Tibial artery (tissue), 4 donors: ENCODE measurements at places on chromosomes 1 and 21.

DNA sequence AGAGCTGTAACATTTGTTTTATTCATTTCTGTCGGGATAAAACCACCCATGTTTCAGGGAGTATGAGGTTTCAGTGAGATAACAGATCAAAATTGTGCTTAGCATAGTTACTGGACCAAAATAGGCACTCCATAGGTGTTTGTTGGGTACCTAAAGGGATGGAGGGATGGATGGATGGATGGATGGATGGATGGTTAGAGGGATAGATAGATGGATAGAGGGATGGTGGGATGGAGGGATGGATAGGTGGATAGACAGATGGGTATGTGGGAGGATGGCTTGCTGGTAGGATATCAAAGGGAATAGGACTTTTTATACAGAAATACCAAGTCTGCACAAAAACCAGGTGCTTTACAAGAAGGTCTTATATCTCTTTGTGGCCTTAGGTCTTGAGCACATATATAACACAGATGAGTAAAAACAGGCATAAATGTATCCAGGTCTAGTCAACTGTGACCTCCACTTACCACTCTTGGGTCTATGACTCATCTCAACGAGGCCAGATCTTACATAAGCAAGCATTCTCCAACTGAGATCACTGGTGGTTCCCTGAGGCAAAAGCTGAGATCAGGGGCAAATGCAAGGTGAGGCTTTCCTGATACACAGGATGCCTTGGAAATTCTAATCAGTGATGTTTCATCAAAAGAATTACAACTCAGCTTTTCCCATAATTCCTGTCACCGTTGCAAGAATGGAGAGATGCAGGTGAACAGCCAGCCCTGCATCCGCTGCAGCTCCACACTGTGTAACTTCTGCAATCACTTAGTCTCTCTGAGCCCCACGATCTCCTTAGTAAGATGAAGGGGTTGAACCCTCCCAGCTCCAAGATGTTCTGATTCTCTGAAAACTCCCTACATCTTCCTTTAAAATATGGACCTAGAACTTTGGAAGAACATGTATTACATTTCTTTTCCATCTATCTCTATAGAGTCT lies 32.0 kb downstream of the PTAFR start:
- H3K27me3 ChIP-seq: no peaks in the 10 kb centered on the region
- H3K27ac ChIP-seq: no peak overlapping the region
- no peaks in the 10 kb centered on the region for H3K36me3 ChIP-seq
- DNase-seq: no peak
- H3K4me3 ChIP-seq: no peak overlapping the region
- H3K4me1 ChIP-seq: no peaks in the 10 kb centered on the region

- no peak for DNase-seq
- no peak overlapping the region for H3K4me3 ChIP-seq
- H3K27ac ChIP-seq: no peak overlapping the region
- H3K4me1 ChIP-seq: no peaks in the 10 kb centered on the region
- no peaks in the 10 kb centered on the region for H3K36me3 ChIP-seq
Observed at GRCh38 chr1:46526013-46526690, 25.3 kb downstream of the KNCN start.

DNA sequence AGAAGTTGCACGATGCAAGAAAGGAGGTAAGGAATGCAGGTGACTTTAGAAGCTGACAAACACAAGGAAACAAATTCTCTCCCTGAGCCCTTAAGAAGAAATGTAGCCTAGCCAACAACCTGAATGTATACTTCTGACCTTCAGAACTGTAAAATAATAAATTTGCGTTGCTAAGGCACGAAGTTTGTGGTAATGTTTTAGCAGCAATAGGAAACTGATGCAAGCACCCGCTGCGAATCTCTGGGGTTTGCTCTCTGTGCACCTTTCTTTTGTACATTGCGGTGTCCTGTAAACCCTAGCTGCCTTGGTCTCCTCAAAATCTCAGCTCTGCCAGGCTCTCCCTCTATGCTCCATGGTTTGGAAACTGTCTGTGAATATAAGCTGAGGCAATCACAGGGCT lies 15.1 kb downstream of the CD53 start:
- H3K27me3 ChIP-seq: no peaks in the 10 kb centered on the region
- no peak overlapping the region for H3K4me3 ChIP-seq
- no peak overlapping the region for H3K27ac ChIP-seq
- DNase-seq: no peak
- H3K36me3 ChIP-seq: no peaks in the 10 kb centered on the region

DNA sequence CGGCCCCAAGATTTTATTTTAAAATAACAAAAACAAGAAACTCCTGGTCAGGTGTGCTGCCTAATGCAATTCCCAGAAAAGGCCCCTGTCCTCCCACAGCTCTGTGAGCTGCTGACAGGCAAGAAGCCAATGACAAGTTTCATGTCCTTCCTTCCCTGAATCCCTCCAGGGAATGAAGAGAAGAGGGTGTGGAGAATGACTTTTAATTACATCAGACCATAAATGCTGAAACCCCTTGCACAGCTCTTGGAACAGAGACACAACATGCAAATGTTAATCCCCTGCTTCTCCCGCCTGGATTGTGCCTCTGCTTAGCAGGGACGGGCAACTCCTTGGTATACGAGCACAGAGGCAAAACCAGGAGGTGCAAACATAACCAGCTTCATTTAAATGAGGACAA lies 228.1 kb upstream of the CAMK1G start:
- no peak for DNase-seq
- no peaks in the 10 kb centered on the region for H3K27me3 ChIP-seq
- no peaks in the 10 kb centered on the region for H3K36me3 ChIP-seq
- H3K4me3 ChIP-seq: no peak overlapping the region

DNA sequence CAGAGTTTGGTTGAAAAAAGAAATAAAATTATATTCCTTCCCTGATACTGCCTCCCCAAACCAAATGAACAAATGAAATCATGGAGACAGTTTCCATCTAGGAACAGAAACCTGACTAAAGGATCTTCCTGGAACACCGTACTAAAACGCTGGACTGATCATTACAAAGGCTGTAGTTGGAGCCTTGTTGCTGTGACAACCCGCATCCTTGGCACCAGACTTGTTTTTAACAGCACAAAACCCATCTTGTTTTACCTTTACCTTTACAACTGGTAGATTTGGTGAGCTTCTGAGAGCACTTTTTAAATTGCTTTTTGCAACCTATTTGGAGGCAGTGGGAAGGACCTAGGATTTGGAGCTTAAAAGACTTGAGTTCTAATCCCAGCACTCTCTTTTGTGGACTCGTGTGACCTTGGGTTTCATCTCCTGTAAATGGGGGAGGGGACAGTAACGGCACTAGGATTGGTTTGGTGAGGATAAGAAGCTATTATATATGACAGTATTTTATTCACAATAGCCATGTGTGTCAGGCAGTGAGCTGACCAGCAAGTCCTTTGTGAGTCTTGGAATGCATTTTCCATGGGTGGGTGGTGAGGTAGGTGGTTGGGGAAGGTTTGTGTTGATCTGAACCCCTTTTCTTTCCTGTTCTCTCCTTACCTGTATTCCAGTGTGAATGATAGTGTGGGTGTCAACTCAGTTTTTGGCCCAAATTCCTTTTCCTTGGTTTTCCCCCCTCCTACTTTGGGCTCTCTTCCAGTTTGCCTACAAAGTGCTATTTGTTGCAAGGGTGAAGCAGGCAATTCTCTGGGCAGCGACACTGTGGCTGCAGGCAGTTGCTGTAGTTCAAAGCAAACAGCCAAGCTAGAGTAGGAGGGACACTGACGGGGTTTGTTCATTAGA lies 12.6 kb downstream of the LRRC8D start:
- no peaks in the 10 kb centered on the region for H3K36me3 ChIP-seq
- peaks cover 3% of the 10 kb centered on the region for H3K4me1 ChIP-seq
- no peak overlapping the region for H3K27ac ChIP-seq

GRCh38 chr21:42540396-42540795 lies 26.7 kb downstream of the SLC37A1 start:
- no peak overlapping the region for H3K27ac ChIP-seq
- DNase-seq: peak; percentile 19
- H3K36me3 ChIP-seq: peaks cover 11% of the 10 kb centered on the region
- no peaks in the 10 kb centered on the region for H3K4me1 ChIP-seq
- no peaks in the 10 kb centered on the region for H3K27me3 ChIP-seq

- H3K4me3 ChIP-seq: no peak overlapping the region
- DNase-seq: no peak
- H3K4me1 ChIP-seq: no peaks in the 10 kb centered on the region
- H3K27me3 ChIP-seq: no peaks in the 10 kb centered on the region
- H3K36me3 ChIP-seq: no peaks in the 10 kb centered on the region
Observed at GRCh38 chr1:98406352-98407088, 255.0 kb upstream of the SNX7 start.

DNA sequence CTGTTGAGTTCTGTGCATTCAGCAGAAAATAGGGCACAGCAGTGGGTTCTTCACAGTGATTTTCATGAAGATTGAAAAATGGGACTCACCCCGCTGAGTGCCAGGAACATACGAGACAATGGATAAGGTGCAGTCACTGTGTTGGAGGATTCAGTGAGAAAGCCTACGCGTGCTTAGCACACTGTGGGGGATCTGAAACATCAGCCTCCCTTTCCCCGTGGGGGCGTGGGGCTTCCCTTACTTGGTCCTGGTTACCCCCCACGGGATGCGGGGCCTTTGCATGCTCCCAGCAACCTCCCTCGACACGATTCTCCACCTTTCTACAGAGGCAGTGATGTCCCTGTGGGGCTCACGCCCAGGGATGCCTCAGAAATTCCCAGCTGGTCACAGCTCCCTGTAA lies 252.2 kb upstream of the C1orf174 start:
- H3K4me1 ChIP-seq: no peaks in the 10 kb centered on the region
- no peak overlapping the region for H3K27ac ChIP-seq

- no peaks in the 10 kb centered on the region for H3K36me3 ChIP-seq
- H3K4me1 ChIP-seq: no peaks in the 10 kb centered on the region
- no peaks in the 10 kb centered on the region for H3K27me3 ChIP-seq
- no peak overlapping the region for H3K27ac ChIP-seq
Observed at GRCh38 chr1:28112388-28113241, 24.2 kb upstream of the EYA3 start.

DNA sequence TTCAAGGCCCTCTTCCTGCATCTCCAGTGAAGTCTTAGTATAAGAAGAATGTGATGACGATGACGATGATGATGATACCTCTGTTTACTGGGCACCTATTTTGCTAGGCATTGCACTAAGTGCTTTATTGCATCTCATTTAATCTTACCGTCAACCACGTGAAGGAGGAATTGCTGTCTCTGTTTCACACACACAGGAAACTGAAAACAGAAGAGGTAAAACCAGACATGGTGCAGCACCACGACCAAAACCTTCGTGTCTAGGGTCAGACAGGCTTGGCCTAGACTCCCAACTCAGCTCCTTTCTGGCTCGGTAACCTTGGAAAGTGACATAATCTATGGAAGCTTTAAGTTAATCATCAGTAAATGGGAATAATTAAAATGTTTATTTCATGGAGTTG lies 20.7 kb upstream of the KCNA2 start:
- no peaks in the 10 kb centered on the region for H3K36me3 ChIP-seq
- H3K4me1 ChIP-seq: no peaks in the 10 kb centered on the region
- peaks cover 2% of the 10 kb centered on the region for H3K27me3 ChIP-seq
- no peak overlapping the region for H3K4me3 ChIP-seq

- no peaks in the 10 kb centered on the region for H3K4me1 ChIP-seq
- no peak overlapping the region for H3K27ac ChIP-seq
- no peaks in the 10 kb centered on the region for H3K36me3 ChIP-seq
Observed at GRCh38 chr21:38273745-38274542, 17.2 kb downstream of the KCNJ15 start.

DNA sequence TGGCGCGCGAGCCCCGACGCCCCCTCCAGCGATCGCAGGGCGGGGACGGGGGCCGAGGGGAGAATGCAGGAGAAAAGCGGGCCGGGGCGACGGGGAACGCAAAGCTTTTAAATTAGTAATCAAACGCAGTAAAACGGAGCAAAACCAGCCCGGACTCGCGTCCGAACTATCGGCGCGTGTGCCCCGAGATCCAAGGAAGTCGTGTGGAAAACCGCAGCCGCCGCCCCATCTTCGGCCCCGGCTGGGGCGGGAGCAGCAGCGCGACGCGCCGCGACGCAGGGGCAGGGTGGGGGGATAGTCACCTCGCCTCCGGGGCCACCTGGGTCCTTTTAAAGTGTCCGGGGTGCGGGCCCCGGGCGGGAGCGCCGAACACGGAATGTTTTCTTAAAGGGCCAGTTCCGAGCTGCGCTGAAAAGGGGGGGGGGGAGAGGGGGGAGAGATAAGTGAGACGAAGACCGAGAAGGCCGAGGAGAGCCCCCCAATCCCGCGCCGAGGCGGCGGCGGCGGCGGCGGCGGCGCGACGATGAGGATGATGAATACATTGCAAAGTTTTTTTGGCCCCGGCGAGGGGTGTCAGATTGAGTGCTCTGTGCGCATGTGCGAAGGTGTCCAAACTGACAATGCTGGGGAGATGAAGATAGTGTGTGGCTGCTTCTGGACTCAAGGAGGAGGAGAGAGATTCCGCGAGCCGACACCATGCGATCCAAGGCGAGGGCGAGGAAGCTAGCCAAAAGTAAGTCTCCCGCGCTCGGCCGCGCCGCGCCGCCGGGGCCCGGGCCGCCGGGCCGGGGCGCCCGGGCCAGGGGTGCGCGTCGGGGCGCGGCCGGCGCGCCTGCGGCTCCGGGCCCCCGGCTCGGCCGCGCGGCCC lies at the start of gene PRDM16:
Gene PRDM16 (plus strand): TSS at position 640 of the 868 bp plus-strand sequence. CDS start 57 bp downstream, at position 697.
- H3K27ac ChIP-seq: peak within 1 kb of the TSS; percentile 98
- peak within 1 kb of the TSS; percentile 92 for H3K4me3 ChIP-seq
- H3K4me1 ChIP-seq: peaks cover 77% of the 10 kb centered on the region

- no peaks in the 10 kb centered on the region for H3K27me3 ChIP-seq
- H3K4me1 ChIP-seq: peaks cover 89% of the 10 kb centered on the region
- peak overlapping the region; percentile 51 for H3K4me3 ChIP-seq
- H3K36me3 ChIP-seq: peaks cover 4% of the 10 kb centered on the region
- H3K27ac ChIP-seq: peak overlapping the region; percentile 99
- DNase-seq: no peak
Observed at GRCh38 chr1:150562446-150563339, 13.5 kb downstream of the ADAMTSL4 start.

DNA sequence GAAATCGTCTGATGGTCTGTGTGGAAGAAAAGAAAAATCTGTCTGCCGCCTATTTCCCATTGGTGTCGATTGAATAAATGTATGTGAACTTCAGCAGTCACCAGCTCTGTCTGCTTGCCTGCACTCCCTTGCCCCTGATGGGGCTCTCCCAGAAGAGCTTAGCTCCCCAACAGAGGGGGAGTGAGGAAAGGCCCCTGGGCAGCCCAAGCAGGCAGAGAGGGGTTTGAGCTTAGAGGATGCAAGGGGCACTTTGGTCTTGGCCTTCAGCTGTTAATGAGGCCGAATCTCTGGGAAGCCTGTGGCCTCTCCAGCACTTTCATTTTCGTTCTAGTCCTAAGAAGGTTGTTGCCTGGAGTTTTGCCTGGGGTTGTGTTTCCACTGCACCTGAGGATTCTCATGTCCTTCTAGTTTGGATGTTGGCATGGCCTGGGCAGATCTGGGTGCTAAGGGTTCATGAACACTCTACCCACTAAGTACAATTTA lies 2.8 kb downstream of the FOXD2 start:
- H3K27ac ChIP-seq: no peak overlapping the region
- DNase-seq: no peak
- H3K36me3 ChIP-seq: no peaks in the 10 kb centered on the region
- H3K4me3 ChIP-seq: no peak overlapping the region

- H3K27me3 ChIP-seq: no peaks in the 10 kb centered on the region
- no peak overlapping the region for H3K4me3 ChIP-seq
- no peak for DNase-seq
- H3K4me1 ChIP-seq: no peaks in the 10 kb centered on the region
Observed at GRCh38 chr1:11308699-11309224, 35.8 kb downstream of the UBIAD1 start.

GRCh38 chr1:24568475-24568874 lies 12.6 kb downstream of the NCMAP start:
- no peak overlapping the region for H3K27ac ChIP-seq
- H3K27me3 ChIP-seq: no peaks in the 10 kb centered on the region
- no peaks in the 10 kb centered on the region for H3K4me1 ChIP-seq
- no peak for DNase-seq
- no peak overlapping the region for H3K4me3 ChIP-seq
- H3K36me3 ChIP-seq: no peaks in the 10 kb centered on the region
